ENCODE measurements at places on chromosomes 13 and 19.
A peak's percentile ranks its signal among the peaks of the same experiment; 100 is the strongest.

DNA sequence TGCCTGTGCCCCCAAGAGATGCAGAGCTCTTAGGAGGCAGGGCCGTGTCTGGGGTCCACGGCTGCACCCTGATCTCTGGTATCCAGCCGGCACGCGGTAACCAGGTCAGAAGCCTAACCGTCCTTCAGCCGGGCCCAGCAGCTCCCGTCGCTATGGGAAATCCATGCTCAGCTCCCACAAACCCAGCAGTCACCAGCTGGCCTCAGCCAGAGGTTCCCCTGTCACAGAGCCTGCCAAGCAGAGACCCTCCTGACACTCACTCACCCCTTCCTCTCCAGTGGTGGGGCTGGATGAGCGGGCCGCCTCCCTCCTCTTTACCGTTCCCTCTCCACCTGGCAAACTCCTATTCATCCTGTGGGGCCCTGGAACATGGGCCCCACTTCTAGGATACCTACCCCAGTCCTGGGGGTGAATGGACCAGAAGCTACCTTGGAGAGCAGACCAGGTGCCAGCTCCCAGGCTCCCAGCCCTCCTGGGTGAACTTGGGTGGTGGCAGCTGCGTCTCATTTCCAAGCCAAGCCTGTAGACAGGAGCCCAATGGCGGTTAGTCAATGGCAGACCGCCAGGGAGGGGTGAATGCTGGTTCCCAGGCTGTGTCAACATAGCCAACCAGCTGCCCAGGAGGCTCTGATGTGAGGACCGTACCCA lies 21.4 kb upstream of the TCF3 start:
- no peak for DNase-seq

GRCh38 chr19:18674616-18675015 lies 8.9 kb upstream of the CRTC1 start:
- no peak for DNase-seq

DNA sequence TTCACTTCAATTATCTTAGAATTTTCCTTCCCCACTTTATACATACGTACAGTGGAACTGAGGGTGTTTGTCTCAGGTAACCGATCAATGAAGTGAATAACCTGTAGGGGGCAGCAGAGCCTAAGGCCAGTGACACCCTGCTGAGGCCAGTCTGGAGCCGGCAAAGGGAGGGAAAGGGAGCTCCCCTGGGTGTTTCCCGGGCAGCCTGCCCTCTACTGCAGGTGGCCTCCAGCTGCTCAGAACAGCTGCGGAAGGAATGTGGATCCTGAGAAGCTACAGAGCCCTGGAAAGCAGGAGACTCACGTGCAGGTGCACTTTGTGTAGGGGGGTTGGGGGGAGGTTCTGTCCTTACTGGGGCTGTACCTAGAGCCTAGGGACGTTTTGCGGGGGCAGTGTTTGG lies 832 bp upstream of the ZNF491 start:
- peak; percentile 91 for DNase-seq

DNA sequence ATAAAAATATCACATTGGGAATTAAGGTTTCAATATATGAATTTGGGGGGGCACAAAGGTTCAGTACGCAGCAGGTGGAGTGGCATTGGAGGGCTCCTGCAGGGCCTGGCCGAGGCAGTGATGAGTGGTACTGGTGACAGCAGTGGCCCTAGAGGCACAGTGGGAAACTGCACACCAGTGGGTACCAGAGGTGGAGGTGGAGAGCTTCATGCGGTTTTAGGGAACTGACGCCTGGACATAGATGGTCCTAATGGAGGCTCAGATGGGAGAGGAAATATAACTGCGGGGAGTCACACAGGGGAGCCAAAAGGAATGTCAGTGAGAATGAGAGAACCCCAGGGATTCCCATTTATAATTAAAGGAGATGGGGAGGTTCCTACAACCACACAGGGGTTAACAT lies 156.2 kb downstream of the COG6 start:
- DNase-seq: no peak

DNA sequence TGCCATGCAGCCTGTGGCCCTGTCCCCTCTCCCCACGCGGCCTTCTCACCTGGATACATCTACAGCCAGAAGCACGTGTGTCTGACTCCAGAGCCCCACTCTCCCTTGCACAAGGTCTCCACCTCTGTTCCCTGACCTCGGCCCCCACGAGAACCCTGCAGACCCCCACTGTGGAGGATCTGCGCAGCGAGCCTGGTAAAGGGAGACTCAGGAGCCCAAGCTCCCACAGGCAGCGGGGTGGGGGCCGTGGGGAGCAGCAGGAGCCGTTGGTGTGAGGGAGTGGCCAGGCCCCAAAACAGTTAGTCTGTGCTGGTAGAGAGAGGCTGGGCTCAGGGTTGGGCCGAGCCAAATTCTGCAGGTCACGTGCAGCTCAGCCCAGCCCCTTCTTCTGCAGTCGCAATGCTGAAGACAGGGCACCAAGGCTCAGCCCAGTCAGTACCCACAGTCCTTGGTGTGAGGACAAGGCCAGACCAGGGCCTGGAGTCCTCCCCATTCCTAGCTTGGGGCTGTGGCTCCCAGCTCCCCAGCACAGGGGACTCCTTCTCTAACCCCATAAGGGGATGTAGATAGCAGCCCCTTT lies 28.7 kb upstream of the SLC7A10 start:
- DNase-seq: no peak

DNA sequence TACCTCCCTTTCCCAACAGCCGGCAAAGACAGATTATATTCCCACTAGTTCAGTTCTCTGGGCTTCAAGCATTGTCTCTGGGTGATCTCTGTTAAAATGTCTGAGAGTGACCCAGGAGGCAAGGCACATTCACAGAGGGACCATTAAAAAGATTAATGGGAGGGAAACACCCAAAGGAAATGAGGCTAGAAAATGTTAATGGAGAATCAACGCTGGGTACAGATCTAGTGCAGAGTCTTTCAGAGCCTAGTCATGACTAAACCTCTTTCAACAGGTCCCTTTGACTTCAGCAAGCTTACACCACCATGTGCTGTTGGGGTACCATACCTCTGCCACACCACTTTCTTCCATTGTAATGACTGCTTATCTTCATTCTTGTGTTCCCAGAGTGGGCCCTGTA lies 358.6 kb downstream of the DCT start:
- DNase-seq: no peak

DNA sequence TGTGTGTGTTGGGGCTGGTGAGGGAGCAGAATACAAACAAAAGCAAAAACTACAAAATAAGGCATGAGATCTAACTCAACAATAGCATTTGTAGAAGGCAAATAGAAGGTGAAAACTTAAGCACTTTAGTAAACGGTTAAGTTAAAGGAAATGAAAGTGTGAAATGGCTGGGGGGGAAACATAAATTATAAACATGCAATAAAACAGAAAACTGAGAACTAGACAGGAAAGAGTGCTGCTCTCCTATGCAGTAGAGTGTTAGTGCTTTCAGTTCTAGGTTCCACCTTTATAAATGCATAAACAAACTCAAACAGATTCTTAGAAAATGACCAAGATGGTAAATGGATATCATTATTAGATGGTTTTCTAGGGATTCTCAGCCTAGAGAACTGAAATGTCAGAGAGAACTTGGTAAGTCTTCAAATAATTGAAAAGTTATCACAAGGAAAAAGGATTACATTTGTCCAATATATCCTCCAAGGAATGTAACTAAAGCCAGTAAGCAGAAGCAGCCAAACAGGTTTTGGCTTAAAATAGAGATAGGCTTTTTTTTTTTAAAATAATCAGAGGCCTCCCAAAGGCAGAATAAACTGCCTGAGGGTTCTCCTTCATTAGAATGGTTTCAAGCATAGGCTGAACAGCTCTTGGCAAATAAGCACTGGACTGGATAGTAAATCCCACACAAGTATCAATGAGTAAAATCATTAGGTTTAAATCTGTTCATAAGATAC lies 23.3 kb downstream of the RBM26 start:
- no peak for DNase-seq

DNA sequence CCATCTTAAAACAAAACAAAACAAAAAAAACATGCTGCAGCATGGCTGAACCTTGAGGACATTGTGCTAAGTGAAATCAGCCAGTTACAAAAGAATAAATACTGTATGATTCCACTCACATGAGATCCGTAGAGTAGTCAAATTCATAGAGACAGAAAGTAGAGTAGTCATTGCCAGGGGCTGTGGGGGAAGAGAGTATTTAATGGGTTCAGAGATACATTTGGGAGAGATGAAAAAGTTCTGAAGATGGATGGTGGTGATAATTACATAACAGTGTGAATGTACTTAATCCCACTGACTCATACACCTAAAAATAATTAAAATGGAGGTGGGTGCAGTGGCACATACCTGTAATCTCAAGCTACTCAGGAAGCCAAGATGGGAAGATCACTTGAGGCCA lies 72.0 kb upstream of the C1QTNF9 start:
- no peak for DNase-seq

GRCh38 chr19:45581576-45581975 lies 3.0 kb downstream of the OPA3 start:
- DNase-seq: no peak

DNA sequence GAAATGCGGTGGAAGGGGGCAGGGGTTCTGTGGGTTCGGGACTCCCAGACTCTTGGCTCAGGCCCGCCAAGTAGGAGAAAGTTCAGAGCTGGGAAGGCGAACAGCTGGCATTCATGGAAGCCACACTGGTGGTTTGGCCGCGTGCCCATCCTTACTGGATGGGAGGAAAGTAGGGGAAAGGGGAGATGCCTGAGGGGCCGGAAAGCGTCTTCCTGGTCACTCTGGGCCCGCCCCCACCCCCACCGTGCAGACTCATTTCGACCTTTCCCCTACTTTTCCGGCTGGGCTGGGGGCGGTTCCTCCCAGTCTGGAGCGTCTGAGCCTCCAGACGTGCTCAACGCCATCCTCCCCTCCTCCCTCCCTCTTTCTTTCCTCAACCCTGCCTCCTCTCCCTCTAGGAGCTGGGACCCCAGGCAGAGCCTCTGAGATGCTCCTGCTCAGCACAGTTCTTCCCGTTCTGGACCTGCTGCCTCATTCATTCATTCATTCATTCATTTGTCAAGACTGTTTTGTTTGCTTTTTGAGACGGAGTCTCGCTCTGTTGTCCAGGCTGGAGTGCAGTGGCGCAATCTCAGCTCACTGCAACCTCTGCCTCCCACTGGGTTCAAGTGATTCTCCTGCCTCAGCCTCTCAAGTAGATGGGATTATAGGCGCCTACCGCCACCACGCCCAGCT lies 3.5 kb downstream of the ANGPTL4 start:
- DNase-seq: peak; percentile 94

GRCh38 chr13:27774169-27774568 lies 18.1 kb upstream of the GSX1 start:
- no peak for DNase-seq

GRCh38 chr13:63124863-63125262 lies 1709.2 kb upstream of the PCDH20 start:
- DNase-seq: no peak

Data from right hindlimb (tissue), 1 donor.